ENCODE measurements at places on chromosomes 7 and 10. TPM values are rescaled to one million over a fixed set of nuclear protein-coding genes. Genes with fewer than 3 reads are reported as not detected.

MINDY3 gene
- 16.5 TPM for total RNA-seq

BLVRA gene
- 29.2 TPM for total RNA-seq

ASB13 gene
- 5.6 TPM for total RNA-seq

EBLN1 gene
- total RNA-seq, result not detected

SCART1 gene
- 2.0 TPM for total RNA-seq

CUTC gene
- total RNA-seq, result 25.8 TPM

GATA3 gene
- 42.5 TPM for total RNA-seq

TAS2R4 gene
- total RNA-seq, result 0.74 TPM

IGF2BP3 gene
- total RNA-seq, result 0.55 TPM

ABCC2 gene
- 0.97 TPM for total RNA-seq

MAGI2 gene
- not detected for total RNA-seq

CLDN4 gene
- 0.16 TPM for total RNA-seq

OR9A4 gene
- not detected for total RNA-seq

ARHGEF5 gene
- 8.2 TPM for total RNA-seq

AKR1C3 gene
- 4.4 TPM for total RNA-seq

PRKCQ gene
- total RNA-seq, result 60.9 TPM

MCM10 gene
- 68.3 TPM for total RNA-seq

VSTM2A gene
- total RNA-seq, result not detected

OR6B1 gene
- total RNA-seq, result not detected

VWC2 gene
- not detected for total RNA-seq

MALRD1 gene
- not detected for total RNA-seq

HYAL4 gene
- total RNA-seq, result not detected

AASS gene
- 0.26 TPM for total RNA-seq

FOXI2 gene
- total RNA-seq, result not detected

PTF1A gene
- not detected for total RNA-seq

THSD7A gene
- not detected for total RNA-seq

PTPRE gene
- 21.4 TPM for total RNA-seq

AKR1C4 gene
- not detected for total RNA-seq

KNDC1 gene
- total RNA-seq, result 0.32 TPM

EPC1 gene
- total RNA-seq, result 40.9 TPM

NODAL gene
- not detected for total RNA-seq

KCNH2 gene
- not detected for total RNA-seq

PTER gene
- total RNA-seq, result 14.1 TPM

EN2 gene
- total RNA-seq, result not detected

ZRANB1 gene
- 11.2 TPM for total RNA-seq

ATOH7 gene
- total RNA-seq, result not detected

Data from activated CD8-positive, alpha-beta T cell treated with anti-CD3 and anti-CD28 coated beads, Interleukin-2, amount 10 ng/mL, durations not matched to agents 7 days and 5 days (primary cell).